ENCODE measurements at places on chromosomes 16 and 17.

- no peak for DNase-seq
Measured at GRCh38 chr17:43661699-43662412, at the start of gene MEOX1. Gene MEOX1, minus strand, starts transcription at chr17:43661922. Its CDS starts 388 bp downstream, at chr17:43661534.

GRCh38 chr16:14301169-14302030, 230.3 kb downstream of the MRTFB start:
- DNase-seq = no peak

- no peak for DNase-seq
Measured at GRCh38 chr16:3488801-3489200, 6.5 kb downstream of the C16orf90 start.

DNA sequence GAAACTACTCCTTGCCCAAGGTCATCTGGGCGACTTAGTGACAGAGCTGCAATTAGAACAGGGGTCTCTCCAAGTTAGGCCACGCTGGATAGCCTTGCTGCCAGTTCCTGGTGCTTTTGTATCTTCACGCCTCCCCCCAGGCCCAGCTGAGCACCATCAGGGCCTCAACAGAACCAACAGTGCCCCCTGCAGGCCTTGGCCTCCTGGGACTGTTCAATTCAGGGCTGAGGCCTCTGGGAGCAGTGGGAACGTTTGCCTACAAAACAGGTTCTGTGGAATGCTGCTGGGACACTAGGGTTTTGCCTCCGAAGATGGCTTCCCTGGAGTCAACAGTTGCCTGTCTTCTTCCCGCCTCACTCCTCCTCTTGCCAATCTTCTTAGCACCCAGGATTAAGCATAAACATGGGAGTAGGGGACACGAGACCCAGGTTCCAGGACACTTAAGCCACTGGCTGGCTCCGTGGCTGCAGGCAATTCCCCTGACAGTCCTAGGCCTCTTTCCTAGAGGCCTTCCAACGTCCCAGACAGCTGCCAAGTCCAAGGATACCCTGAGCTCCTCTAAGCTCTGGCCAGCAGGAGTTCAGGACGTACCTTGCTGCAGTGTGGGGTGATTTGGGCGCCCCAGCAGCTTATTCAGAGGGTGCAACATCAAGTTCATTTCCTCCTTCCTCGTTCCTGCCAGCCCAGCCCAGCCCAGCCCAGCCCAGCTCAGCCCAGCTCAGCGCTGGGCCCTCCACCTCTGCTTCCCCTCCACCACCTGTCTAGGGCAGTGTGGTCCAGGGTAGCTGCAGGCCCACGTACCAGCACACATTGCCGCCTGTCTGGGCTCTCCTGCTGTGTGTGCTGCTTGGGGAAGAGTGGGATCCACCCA, 246.6 kb upstream of the RPL38 start:
- no peak for DNase-seq

GRCh38 chr16:84277244-84277823, 17.3 kb upstream of the WFDC1 start:
- no peak for DNase-seq

GRCh38 chr16:8087597-8088289, 502.6 kb downstream of the TMEM114 start:
- DNase-seq = no peak

DNA sequence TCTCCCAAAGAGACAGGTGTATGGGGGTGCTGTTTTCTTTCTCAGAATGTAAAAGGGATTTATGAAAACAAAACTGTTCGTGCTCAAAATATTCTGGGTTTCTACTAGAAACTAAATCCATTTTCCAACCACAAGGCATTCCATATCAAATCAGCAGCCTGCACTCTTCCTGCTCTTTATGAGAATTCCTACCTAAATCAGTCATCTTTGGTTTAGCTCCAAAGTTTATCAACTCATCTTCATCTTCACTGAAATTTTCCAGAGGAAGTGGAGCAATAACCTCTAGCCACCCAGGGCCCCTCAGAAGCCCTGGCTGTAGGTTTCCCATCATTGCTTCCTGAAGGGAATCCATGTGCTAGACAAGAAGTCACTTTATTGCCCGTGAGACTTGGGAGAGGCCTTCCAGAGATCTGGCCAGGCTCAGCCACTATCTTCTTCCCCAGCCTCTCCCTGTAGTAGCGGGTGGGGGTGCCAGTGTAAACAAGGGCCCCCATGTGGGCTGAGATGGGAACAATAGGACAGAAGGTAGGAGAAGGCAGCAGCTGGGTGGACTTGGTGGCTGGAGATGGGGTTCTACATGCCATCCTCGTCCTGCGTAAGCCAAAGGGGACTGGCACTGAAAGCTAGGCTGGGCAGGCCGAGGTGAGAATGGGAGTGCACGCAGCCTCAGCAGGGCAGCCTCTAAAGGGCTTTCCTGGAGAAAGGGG, 22.0 kb upstream of the ALDH3A1 start:
- no peak for DNase-seq
